NCI-H774 (cell line): ENCODE measurements at places on chromosomes 6 and 20.
A peak's percentile ranks its signal among the peaks of the same experiment; 100 is the strongest.

DNA sequence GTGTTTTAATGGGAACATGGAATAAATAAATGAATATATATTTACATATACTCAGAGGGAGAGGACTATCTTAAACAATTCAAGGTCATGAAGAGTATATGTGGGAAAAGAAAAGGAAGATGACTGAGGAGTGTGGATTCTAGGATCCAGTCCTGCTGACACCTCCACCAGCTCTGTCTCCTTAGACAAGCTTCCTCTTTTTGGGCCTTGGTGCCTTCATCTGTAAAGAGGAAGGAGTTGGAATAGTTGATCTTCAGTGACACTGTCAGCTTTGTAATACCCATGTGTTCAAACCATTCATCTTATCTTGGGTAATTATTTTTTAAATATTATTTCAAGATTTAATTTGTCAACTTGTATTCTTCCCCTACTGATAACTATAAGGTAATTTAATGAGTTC is 338.0 kb downstream of the ADGRB3 start:
- DNase-seq = no peak

DNA sequence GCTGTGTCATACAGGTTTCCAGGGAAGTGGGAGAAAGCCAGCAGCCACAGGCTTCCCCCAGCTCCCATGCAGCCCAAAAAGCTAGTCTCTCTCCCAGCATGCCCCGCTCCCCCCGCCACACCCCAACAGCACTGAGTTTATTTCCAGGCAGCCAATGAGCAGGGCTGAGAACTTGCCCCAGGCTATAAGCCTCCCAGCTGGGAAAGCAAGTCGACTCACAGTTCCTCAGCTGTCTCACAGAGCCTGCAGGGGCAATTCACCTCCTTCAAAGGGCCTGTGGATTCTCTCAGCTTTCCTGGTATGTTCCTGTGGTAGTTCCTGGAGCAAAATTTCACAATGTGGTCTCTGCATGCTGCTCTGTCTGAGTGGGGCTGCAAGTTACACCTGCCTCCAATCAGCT is 34.2 kb downstream of the PAX1 start:
- DNase-seq = no peak

DNA sequence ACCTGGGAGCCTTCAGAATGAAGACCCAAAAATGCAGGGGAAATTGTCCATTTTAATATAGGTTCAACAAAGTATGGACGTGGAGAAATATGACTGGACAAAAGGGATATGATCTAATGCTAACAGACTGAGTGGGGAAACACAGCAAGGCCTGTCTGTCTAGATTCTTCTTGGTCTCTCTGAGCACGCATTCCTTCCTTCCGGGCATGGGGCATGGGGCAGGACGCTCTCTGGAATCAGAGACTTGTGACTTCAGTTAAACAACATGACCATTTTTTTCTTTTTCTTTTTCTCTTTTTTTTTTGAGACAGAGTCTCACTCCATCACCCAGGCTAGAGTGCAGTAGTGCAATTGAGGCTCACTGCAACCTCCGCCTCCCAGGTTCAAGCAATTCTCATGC is 31.9 kb downstream of the ZBTB2 start:
- DNase-seq = no peak

DNA sequence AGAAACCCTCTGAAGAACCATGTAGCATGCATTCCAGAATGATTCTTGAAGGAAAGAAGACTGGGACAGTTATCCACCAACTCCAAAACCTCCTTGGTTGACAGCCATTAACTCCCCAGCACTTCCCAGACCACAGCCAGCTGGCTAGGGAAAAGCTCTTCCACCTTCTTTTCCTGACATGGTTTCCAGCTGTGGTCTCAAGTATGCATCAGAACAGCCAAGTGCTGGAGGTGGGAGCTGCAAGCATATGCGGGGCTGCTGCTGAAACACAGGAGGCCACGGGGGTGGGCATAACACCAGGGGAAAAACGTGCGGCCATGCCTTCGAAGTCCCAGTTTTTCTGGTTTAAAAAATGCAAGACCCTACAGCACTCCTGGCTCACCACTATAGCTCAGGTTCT is 108.0 kb upstream of the FAM184A start:
- no peak for DNase-seq

- DNase-seq = no peak
Measured at GRCh38 chr6:45772886-45773495, 242.7 kb downstream of the CLIC5 start.

- no peak for DNase-seq
Measured at GRCh38 chr20:41609474-41609873, 8.7 kb downstream of the CHD6 start.

DNA sequence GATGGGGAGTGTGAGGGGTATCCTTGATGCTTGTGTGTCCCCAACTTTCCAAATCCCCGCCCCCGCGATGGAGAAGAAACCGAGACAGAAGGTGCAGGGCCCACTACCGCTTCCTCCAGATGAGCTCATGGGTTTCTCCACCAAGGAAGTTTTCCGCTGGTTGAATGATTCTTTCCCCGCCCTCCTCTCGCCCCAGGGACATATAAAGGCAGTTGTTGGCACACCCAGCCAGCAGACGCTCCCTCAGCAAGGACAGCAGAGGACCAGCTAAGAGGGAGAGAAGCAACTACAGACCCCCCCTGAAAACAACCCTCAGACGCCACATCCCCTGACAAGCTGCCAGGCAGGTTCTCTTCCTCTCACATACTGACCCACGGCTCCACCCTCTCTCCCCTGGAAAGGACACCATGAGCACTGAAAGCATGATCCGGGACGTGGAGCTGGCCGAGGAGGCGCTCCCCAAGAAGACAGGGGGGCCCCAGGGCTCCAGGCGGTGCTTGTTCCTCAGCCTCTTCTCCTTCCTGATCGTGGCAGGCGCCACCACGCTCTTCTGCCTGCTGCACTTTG is at the start of gene TNF:
Gene TNF (plus strand): TSS at position 231 of the 567 bp plus-strand sequence. CDS start 177 bp downstream, at position 408.
- no peak for DNase-seq

GRCh38 chr20:47456041-47456537 is 45.6 kb upstream of the NCOA3 start:
- no peak for DNase-seq

DNA sequence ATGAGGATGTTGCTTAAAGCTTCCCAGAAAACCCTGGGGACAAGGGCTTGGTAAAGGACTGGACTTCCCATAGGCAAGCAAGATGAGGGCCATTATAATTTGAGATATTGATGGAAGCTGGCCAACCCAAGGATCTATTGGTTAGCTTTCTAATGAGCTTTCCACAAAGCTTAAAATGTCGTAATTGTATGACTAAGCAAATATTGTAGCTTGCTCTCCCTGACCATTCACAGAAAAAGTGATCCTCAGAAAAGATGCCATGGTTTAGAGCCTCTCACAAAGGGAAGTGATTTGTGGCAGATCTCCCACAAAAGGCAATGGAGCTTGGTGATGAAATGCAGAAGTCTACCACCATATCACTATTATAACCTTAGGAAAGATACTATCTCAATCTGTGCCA is 13.6 kb downstream of the IL17F start:
- no peak for DNase-seq

GRCh38 chr6:42740725-42741124 is 5.2 kb downstream of the TBCC start:
- DNase-seq = no peak

DNA sequence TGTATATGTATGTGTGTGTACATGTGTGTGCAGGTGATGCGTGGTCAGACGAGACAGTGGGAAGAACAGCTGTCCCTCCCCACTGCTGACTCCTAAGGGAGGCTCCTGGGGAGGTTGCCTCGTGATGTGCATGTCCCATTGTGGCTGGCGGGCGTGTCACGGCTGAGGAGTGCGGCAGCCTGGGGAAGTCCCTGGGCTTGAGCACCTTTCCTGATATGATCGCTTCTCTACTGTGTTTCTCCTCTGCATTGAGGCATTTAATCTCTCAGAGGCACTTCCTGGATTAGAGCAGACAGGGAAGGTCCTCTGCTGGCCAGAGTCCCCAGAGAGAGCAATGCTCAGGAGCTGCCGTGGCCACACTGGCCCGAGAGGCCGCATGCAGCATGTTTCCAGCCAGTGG is 11.4 kb downstream of the NPBWR2 start:
- no peak for DNase-seq

DNA sequence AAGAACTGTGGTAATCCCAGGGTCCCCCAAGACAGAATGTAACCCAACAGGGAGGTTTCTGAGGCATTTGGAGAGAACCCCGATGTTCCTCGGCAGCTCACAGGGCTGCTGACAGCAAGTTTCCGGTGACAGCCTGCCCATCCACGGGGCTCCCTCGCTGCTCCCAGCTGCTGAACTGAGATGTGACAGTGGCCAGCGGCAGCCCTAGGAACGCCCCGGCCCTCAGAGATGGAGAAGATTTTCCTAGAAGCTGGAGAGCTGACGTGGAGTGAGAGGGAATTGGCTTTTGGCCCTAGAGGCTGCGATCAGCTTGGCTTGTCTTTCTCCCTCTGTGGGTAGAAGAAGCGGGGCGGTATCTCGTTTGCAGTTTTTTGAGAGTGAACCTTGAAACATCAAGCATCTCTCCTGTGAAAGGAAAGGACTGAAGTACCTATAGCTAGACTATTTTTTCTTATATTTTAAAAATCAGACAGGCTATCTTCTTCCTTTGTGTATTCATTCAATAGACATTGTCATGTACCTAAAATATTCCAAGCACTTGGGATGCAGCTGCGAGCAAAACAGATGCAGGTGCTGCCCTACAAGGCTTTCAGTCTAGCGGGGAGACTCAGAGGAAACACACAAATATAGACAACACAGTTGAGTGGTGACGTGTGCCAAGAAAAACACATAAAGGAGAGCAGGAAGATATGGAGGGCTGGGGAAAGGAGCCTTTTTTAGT is 28.4 kb upstream of the NFATC2 start:
- DNase-seq = no peak

DNA sequence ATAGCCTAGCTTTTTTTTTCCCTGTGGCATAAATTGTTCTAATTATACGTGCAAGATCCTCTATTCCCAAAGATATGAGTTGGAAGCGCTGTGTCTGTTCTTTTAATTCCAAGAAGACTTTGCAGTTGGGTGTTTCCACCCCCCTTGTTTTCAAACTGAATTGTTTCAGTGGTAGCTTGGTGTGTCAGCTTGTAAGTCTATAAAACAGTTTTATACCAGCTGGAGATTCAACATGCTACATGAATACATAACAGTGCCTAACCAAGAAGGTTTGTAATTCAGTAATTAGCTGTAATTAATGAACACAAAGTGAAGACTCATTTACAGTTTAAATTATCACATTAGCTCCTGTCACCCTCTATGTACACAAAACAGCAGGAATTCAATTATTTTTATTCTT is 154.0 kb downstream of the ZNF217 start:
- no peak for DNase-seq

- DNase-seq = no peak
Measured at GRCh38 chr6:169130113-169130512, 123.5 kb downstream of the THBS2 start.

- DNase-seq = no peak
Measured at GRCh38 chr20:63215101-63216040, 560 bp downstream of the YTHDF1 start.

GRCh38 chr6:106692112-106692818 is 62.9 kb downstream of the QRSL1 start:
- peak; percentile 61 for DNase-seq

DNA sequence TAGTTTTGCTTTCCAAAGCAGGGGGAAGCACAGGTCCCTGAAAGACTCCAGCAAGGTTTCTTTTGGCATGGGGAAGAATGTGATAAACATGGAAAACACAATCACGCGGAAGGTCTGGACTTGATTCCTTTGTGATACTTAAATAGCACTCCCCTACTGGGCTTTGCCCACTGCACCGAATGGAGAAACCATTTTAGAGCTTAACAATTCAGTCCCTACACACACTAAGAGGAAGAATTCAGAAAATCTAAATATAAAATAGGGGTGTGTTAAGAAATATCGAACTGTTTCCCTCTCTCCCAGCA is 71.4 kb upstream of the NHSL1 start:
- no peak for DNase-seq

GRCh38 chr20:33298391-33298790 is 15.4 kb downstream of the BPIFB1 start:
- no peak for DNase-seq

DNA sequence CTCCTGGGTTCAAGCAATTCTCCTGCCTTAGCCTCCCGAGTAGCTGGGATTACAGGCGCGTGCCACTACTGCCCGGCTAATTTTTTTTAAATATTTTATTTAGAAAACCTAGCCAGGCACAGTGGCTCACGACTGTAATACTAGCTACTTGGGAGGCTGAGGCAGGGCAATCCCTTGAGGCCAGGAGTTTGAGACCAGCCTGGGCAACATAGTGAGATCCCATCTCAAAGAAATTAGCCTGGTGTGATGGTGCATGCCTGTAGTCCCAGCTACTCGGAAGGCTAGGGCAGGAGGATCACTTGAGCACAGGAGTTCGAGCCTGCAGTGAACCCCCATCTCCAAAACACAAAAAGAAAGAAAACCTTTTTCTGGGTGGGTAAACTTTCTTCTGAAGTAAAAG is 2.4 kb downstream of the SLC44A4 start:
- no peak for DNase-seq

DNA sequence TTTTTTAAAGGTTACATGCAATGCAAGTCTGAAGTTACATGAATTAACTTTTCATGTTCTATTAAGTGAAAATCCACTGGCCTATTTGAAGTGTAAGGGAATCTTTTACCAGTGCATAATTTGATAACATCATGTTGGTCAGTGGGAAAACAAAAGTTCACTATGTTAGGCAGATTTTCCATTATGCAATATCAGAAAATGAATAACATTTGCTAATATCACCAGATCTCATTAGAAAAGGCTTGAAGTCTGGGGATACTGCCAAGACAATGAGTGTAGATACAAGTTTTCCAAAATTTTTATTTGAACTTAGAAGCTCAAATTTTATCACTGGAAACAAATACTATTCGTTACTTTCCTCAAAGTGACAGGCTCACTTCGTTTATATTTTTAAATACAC is 296.4 kb upstream of the CDH4 start:
- DNase-seq = no peak

DNA sequence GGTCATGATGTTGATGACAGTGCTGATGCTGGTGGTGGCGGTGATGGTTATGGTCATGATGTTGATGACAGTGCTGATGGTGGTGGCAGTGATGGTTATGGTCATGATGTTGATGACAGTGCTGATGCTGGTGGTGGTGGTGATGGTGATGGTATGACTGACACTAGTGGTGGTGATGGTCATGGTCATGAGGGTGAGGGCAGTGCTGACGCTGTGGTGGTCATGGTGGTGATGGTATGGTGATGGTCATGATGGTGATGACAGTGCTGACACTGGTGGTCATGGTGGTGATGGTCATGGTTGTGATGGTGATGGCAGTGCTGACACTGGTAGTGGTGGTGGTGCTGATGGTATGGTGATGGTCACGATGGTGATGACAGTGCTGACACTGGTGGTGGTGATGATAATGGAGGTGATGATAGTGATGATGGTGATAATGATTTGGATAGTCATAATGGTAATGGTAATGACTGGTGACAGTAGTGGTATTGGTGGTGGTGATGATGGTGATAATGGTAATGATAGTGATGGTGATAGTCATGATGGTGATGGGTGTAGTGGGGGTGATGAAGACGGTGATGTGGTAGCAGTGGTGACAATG is 206.2 kb downstream of the CDH4 start:
- DNase-seq = no peak

GRCh38 chr6:48671505-48671904 is 560.5 kb upstream of the PTCHD4 start:
- DNase-seq = no peak

- no peak for DNase-seq
Measured at GRCh38 chr6:139338795-139339194, 35.7 kb downstream of the CITED2 start.
